ENCODE measurements at places on chromosomes 3 and 15.

- no peak for DNase-seq
These were observed 249.3 kb upstream of the TGFBR2 start for GRCh38 chr3:30356866-30357753.

DNA sequence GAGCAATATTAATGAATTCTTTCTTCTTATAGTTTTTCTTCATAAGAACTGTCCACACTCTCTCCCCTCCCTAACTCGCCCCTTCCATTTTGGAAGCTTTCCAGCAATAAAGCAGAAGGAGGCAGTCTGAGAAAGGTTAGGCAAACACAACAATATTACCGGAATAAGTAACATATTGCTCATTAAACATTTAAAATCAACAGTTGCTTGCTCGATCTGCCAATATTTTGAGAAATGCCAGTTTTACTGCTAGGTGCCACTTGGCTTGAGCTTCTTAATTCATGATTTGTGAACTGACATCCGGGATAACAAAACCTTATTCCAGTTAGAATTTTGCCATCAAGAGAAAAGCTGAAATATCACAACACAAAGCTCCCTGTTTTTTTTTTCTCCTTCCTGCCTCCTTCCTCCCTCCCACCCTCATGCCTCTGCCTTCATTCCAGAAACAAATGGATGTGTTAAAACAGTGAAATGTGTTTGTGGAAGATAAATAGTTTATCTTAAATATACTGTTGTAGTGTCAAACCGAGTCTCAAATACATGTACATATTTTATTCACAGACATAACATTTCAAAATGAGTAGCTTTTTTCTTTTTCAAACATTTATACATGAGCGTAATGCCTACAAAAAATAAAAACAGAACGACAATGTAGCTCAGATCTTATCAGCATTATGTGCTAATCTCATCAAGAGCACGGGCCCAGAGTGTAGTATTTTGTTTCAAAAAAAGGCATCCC is 253.7 kb downstream of the GAP43 start:
- DNase-seq: no peak

- no peak for DNase-seq
These were observed 45.6 kb downstream of the RTP1 start for GRCh38 chr3:187242900-187243299.

DNA sequence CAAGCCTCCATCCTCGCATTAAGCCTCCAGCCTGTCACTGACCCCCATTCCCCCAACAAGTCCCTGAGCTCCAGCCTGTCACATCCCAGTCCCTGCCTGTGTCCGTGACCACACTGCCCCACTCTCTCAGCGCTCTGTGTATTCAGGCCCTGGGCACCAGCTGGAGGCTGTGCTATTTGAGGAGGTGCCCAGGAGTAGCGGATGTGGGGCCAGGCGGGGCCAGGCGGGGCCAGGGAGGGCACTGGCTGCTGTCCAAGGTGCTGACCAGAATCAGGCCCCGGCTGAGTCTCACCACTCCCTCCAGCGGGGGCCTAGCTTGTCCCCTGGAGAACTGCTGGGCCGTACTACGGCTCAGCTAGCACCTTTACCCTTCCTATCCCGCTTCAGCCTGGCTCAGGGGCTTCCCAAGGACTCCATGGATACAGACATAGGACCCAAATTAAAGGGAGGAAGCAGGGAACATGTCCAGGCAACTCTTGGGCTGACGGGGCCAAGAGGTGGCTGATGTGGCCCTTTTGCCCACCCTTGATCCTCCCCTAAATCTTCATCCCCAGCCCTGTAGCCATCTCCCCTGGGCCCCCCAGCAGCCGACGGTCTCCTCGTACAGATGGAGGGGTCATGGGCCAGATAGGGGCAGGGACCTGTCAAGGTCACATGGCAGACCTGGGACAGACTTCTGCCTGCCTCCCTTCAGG is 1.1 kb downstream of the HHATL start:
- DNase-seq: peak; percentile 43

DNA sequence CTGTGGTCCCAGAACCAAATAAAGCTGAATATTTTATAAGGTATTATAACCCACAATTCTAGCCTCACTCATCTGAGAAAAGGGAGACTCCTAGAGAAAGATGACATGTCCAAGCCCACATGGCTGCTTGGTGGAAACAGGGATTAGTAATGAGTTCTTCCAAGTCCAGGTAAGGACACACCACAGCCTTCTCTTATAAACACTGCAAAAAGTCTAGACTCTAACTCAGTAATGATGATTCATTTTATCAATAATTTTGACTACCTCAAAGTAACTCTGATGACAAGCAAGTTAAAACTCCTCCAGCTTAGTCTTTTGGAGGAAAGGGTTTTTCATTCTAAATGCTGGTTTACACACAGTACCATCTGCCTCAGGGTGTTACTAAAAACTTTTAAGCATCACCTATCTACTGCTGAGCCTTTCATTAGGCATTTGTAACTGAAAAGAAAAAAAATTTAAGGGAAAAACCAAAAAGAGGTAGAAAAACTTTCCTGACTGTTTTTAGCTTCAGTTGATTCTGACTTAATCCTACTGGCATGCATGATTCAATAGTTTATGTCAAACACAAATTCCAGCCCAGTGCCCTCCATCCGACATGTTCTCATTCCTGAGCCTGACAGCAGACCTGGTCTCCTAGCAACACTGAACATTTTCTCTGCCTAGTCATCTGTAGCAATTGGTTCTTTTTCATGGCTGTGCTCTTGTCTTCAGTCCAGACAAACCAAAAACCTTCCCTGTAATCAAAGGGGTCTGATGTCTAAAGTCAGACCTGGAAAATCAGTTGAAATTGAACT is 43.9 kb downstream of the P3H2 start:
- DNase-seq: no peak

DNA sequence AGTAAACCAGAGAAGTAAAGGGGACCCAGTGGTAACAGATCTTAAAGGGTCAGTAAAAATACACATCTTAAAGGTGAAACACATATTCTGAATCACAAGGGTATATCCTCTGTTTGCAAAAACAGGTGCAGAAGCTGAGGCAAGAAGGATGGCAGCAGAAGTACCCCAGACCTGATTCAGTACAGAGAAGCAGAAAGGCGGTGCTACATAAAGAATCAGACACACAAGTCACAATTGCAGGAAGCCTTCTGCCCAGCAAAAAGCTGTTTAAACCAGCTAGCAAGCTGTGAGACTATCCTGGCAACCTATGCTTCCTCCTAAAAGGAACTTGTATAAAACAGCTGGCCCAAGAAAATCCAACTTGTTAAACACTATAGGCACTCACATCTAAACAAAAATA is 49.4 kb downstream of the ZNF280D start:
- DNase-seq: no peak

DNA sequence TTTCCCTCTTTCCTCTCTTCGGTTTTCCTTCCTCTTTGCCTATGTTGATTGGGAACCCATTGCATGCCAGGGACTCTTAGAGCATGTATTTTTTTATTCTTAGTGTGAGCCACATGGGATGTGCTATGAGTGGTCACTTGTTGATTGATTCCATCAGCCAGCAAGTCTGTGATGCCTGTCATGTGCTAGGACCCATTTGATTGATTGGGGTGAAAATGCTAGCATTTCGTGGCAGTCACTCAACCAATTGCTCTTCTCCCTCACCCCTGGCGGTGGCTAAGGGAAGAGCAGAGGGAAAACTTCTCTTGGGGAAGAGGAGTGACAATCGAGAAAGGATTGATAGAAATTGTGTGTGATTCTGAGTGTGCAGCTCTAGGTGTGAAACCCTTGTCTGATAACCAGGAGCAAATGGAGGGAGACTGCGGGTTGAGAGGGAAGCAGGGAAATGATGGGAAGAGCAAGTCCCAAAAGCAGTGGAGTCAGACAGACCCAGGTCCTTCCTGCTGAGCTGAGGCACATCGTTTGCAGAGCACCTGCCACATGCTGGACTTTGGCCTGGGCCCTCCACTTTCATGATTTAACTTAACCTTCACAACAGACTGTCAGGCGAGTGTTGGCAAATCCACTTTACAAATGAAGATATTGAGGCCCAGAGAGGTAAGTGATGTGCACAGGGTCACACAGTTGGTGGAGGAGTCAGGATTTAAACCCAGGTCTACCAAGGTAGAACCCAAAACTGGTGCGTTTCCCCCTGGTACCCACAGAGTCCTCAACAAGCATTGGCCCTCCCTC is 40.0 kb downstream of the SLC6A11 start:
- DNase-seq: no peak

- DNase-seq: no peak
These were observed 383.0 kb upstream of the RARB start for GRCh38 chr3:25044762-25045710.

- no peak for DNase-seq
These were observed 70.5 kb downstream of the LRTM1 start for GRCh38 chr3:54857343-54857742.

Measured in T-helper 2 cell (primary cell).